ENCODE measurements at places on chromosomes 11 and 22.

GRCh38 chr11:69131644-69132300, 24.0 kb upstream of the SMIM38 start:
- no peak for DNase-seq

GRCh38 chr22:20776624-20777405, 2.9 kb downstream of the SERPIND1 start:
- DNase-seq = no peak

DNA sequence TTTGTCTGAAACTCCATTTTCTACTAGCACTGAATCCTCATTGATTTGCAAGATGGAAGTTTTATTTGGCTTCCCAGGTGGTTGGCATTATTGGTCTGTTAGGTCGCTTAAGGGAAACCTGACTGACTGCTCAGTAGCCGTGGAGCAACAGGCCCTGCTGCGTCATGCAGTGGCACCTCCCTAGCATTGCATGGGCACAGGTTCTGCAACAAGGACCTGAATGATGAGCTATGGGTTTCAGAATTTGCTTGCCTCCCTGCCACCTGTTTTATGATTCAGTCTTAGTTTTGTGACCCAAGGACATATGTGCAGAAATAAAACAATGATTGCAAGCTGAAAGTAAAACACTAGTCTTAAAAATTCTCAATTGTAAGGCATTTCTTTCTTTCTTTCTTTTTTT, 128.5 kb downstream of the SLC1A2 start:
- DNase-seq = no peak

GRCh38 chr11:25180187-25180586, 683.3 kb downstream of the LUZP2 start:
- DNase-seq = no peak

- DNase-seq = no peak
Measured at GRCh38 chr11:4074266-4074665, 20.3 kb upstream of the RRM1 start.

GRCh38 chr11:64747961-64748665, 4.2 kb upstream of the RASGRP2 start:
- DNase-seq = no peak

GRCh38 chr22:33851240-33851639, 69.0 kb downstream of the LARGE1 start:
- DNase-seq = no peak

- DNase-seq = no peak
Measured at GRCh38 chr11:72630104-72630852, 43.9 kb downstream of the PDE2A start.

- no peak for DNase-seq
Measured at GRCh38 chr22:16956290-16956689, 51.7 kb downstream of the GAB4 start.

DNA sequence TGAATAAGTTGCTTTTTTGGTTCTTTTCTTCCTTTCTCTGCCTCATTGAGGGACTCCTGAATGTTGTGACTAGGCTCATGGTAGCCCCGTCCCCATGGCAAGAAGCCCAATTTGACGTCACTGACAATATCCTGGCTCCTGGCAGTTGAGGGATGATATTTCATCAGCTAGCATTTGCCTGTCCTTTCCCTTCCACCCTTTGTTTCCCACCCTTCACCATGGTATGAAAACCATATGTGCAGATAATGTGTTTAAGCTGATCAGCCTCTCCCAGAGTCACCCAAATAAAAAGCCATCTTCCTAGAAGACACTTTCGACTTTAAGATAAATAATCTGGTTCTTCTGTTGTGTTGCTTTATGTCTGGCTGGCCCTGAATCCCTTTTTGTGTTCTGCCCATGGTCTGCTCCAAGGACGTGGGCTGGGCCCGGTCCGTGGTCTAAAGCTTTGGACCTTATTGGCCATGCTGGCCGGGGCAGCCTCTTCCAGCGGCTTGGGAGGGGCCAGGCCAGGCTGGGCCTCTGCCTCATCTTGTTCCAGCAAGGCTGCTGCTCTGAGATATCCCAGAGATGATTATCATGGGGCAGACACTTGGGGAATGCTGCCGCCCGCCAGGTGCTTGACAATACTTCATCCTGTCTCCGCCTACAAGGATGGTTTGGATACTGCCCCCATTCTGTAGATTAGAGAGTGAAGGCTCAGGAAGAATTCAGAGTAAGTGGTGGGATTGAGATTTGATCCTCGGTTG, 5.1 kb downstream of the TSPAN18 start:
- DNase-seq = no peak

DNA sequence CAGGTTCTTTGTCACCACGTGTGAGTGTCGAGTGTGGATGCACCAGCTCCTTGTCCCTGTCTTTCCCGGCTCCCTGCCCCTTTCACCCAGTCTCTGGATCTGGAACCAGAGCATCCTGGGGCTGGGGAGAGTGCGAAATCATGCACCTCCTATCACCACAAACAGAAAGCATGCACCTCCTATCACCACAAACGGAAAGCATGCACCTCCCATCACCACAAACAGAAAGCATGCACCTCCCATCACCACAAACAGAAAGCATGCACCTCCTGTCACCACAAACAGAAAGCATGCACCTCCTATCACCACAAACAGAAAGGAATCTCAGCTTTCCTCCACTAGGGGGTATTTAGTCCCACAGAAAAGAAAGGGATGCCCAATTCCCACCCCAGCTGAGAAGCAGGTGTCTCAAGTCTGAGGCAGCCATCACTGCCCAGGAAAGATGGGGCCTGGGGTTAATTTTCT, 5.9 kb upstream of the GLB1L3 start:
- no peak for DNase-seq

DNA sequence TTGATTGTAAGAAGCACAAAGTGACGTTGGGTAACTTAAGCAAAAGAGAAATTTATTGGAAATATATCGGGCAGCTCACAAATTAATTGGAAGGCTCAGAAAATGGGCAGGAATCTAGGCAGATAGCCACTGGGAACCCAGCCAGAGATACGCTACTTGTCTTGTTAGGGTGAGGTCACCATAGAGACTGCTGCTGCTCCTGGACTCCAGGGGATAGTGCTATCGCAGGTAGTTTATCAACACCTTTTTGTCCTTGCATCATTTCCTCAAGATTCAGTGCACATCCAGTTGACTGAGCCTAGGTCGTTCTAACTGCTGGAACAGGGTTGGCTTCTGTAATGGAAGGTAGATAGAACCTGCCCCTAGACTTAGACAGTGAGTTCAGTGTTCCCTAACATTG, 19.6 kb downstream of the AMOTL1 start:
- no peak for DNase-seq

DNA sequence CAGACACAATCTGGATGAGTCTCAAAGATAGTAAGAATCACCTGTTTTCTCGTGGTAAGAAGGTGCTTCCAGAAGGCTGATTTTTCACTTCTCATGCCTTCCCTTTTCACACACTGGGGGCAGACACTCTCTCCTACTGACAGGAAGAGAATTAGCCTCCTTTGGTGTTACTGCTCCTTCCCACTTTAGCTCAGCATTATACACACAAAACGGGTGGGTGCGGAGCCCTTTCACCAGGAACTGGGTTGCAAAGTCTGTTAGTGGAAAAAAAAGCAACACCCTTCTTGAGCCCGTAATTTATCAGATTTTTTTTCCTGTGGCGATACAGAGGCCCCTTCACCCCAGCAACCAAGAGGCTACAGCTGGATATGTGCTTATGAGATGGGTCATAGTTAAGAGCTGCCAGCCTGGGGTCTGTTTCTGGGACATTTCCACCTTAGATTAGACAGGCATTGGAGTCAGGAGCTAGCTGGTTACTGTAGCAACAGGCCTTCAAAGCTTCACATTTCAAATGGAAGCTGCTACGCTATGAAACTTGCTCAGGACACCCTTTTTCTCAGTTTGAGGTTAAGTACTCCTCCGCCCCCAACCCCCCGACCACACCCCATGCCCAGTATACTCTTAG, 48.1 kb downstream of the SNX19 start:
- no peak for DNase-seq

DNA sequence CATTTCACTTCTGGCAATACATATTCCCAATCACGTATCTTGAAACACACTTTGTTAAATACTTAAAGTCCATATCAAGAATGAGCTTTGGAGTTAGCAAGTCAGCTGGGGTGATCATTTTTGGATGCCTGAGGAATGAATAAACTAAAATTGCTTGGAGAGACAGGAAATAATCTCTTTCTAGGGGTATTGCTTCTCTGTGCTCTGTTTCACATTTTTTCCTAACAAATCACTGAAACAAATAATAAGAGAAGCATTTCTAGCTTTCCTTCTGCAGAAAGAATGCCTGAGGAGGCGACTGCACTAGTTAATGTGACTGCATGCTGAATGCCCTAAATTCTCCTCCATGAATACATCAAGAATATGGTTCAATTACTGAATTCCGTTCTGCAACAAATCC, 541.4 kb upstream of the CCDC90B start:
- DNase-seq = no peak

DNA sequence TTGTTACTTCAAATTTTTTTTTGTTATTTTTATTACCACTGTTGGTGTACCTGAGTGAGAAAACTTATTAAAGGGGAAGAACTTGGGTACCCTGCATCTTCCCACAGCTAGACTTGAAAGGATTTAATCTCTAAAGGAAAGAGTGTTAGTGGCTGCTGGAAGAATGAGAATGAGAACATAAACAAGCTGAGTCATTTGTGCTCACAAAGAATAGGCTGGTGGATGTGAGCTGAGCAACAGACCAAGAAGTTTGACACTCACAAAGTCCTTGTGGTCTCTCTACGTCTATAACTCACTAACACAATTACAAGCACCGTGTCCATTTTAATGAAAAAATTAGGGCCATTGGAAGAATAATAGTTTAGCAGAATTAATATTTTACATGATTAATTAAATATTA, 217.6 kb upstream of the ANO5 start:
- no peak for DNase-seq

GRCh38 chr11:9726321-9727022, 62.6 kb downstream of the SWAP70 start:
- DNase-seq = no peak

GRCh38 chr22:48957311-48957986, 870.2 kb downstream of the BRD1 start:
- DNase-seq = no peak

DNA sequence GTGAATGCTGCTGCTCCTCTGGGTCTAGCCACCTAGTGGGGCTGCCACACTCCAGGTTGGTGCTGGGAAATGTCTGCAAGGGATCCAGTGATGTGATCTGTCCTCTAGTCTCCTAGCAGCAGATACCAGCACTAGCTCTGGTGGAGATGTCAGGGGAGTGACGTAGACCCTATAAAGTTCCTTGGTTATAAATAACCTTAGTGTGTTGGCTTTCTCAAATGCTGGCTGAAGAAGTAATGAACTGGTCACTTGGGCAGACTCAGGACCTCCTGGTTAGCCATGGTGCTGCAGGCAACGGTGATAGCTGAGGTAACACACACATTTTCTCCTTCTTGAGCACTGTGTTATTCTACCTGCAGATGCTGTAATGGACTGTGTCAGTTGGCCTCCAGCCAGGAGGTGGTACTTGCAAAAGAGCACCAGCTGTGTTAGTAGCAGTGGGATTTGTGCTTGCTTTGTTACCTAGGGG, 35.5 kb downstream of the BBOX1 start:
- DNase-seq = no peak

- no peak for DNase-seq
Measured at GRCh38 chr11:75514596-75514995, 11.1 kb downstream of the GDPD5 start.

- DNase-seq = no peak
Measured at GRCh38 chr22:30244641-30245040, 1.9 kb downstream of the LIF start.

All from activated CD4-positive, alpha-beta T cell treated with anti-CD3 and anti-CD28 coated beads for 24 hours (primary cell).